ENCODE measurements at places on chromosomes 11 and 22.
A peak's percentile ranks its signal among the peaks of the same experiment; 100 is the strongest.

DNA sequence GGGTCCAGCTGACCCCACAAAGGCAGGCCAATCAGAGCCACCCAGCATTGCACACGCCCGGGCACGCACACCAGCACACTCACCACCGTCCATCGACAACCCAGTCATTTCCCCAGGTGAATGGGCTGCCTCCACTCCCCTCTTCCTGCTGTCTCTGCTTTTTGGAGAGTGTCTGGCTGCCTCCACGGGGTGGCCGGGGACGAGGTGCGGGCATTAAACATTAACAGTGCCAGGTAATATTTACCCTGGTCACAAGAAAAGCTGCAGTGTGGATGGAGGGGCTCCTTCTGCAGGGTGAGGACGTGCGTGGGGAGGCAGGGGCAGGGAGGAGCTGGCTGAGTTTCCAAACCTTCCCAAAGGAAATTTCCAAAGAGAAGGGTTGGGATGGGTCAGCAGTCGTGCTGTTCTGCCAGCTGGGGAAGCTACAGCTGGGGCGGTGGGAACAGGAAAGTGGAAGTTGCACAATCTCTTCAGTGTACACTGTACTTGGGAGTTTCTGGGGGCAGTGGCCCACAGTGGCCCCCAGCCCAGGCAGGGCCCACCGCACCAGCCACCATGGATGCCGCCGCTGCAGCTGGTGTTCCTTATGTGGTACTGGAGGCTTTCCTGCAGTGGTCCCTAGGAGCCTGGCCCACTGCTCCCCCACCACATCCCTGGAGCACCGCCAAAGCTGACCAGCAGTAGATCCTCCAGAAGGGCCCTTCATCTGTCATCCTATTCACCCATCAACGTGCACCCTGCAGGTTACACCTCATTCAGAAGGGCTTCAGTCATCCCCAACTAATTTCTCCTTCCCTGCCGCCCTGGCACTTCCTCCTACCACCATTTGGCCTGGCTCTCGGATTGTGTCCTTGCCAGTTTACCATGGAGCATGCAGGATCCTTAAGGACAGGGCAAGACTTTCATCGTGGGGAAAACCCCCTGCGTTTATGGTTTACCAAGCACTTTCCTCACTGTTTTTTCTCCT lies at the start of gene FXYD2:
Gene FXYD2 (minus strand): TSS at position 174 of the 967 bp plus-strand sequence. CDS start 66 bp downstream, at position 108.
- no peak for DNase-seq

GRCh38 chr11:58495906-58496305 lies 12.0 kb downstream of the OR5B21 start:
- DNase-seq, result no peak

DNA sequence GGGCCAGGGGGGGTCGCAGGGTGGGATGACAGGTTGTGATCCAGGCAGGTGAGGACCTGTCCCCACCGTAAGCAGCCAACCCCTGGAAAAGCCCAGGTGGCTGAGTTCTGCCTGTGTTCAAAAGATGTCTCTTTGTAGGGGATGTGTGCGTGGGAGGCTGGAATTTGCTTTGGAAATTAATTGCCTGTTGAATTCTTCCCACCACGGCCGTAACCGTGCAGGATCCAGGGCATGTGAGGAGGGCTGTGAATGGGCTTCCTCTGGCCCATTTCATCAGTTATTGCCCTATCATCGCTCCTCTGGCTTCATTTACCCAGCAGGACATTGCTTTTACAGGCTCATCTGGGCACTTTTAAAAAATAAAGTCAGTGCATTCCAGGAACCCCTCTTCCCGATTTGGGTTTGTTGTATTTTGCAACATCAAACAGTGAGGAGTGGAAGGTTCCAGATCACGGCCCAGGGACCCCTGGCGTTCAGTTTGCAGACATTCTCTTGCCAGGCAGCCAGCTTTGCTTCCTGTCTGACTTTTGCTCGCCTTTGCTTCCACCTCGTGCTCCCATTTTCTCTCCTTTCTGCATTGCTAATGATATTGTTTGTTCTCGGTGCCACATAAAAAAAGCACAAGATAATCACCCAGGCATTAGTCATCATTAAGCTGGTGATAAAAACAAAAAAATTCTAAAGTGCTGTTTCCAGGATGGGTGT lies 1306.6 kb downstream of the BRD1 start:
- no peak for DNase-seq

DNA sequence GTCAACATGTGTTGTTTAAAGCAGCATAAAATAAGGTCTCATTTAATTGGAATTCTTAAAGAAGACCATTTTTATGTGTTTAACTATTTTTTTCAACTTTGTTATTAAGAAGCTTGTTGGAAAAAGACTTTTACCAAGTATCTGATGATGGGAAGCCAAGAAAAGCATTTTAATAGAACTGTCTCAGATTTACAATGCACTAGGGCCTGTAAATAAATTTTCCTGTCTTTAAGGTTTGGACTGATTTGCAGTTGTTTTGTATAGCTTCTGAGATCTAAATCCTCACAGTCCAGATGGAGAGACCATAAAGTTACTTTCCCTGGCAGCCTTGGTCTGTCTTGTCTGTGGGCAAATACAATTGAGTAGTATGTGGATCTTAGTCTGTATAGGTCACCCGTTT lies 41.6 kb downstream of the EXT2 start:
- DNase-seq, result no peak

- peak; percentile 88 for DNase-seq
Measured at GRCh38 chr11:100930185-100930778, 199.3 kb downstream of the PGR start.

GRCh38 chr11:47914743-47915142 lies 65.6 kb upstream of the PTPRJ start:
- DNase-seq, result no peak

- no peak for DNase-seq
Measured at GRCh38 chr11:13347901-13348300, 70.3 kb downstream of the BMAL1 start.

GRCh38 chr11:72736452-72737069 lies 15.6 kb downstream of the ARAP1 start:
- peak; percentile 76 for DNase-seq
